T-helper 17 cell (primary cell): ENCODE measurements at places on chromosomes 3 and 15.

DNA sequence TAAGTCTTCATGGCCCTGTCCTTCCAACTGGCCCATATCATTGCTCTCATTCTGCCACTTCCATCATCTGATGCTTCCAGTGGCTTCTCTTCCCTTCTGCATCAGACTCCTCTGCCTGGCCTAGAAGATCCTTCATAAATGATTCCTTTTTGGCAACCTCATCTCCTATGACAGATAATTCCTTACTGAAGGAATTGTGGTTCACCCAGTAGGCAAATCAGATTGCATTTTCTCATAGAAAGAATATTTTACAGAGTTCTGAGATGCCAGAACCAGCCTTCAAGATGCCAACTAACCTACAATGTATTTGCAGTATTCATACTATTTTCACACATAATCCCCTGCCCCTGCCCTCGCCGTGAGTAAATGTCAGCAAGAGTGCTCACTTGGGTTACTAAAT, 423.0 kb upstream of the TGFBR2 start:
- DNase-seq: no peak

GRCh38 chr15:25652704-25653103, 210.4 kb downstream of the ATP10A start:
- DNase-seq: no peak

DNA sequence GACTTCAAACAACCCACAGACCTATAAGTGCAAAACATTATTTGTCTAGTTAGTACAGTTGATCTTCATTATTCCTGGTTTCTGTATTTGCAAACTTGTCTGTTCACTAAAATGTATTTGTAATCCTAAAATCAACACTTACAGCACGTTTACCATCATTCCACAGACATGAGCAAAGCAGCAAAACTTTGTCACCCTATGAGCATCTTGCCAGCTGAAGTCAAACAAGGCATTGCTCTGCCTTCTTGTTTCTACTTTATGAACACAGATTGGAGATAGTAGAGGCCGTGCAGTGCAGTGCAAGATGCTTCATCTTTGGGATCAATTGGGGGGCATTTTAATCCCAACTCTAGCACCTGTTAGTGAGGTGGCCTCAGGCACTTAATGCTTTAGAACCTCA, 202.1 kb downstream of the NLGN1 start:
- DNase-seq: no peak

DNA sequence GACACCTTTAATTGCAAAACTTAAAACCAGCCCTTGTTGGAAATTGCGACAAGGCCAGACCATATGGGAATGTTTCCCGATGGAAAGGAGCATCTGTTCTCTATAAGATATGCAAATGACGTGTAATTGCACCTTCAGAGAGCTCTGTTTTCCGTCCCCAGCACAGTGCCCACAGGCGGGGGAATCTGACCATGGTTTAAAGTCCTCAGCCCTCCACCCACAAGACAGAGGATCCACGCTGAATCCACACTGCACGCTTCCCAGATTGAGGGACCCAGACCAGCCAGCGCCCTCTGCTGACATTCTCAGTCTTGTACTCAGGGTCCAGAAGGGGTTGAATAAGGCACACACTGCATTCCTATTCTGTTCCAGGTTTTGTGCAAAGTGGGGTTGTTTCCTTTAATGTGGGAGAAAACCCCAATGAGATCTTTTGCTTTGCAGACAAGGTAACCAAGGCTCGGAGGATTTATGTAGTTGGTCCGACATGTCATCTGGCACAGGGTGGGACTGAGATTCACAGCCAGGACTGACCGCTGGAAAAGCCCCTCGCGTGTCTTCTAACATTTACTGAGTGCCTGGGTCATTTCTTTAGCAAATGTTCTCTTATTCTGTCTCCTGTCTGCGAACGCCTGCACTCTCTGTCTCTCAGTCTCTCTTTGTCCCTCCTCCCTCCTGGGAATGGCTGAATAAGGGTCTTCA, 36.8 kb upstream of the KLHL25 start:
- no peak for DNase-seq

DNA sequence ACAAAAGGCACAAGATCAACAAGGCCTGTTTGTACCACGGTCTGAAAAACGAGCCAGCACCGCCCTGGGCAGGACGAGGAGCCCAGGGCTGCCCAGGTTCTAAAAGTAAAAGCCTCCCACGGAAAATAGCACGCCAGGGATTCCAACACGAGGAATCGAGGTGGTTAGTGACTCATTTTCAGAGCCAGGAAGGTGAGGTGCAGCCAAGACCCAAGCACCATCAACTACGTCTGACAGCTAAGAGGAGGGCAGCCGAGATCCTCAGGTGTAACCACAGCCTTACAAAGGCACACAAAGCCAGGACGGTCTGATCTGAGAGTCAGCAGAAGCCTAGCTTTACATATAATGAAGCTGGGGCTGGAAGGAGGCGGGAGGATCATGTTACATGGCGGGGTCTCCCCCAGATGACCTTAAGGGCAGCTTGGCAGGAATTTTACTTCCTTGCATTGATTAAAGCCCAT, 52.5 kb downstream of the ATP10A start:
- no peak for DNase-seq
